Progenitor cell of endocrine pancreas (in vitro differentiated cells): ENCODE measurements at places on chromosomes 2 and 18. TPM values are rescaled to one million over a fixed set of nuclear protein-coding genes. Genes with fewer than 3 reads are reported as not detected.

- DNase-seq = no peak
- H3K27ac ChIP-seq = no peak overlapping the region
- H3K36me3 ChIP-seq = no peaks in the 10 kb centered on the region
- no peaks in the 10 kb centered on the region for H3K4me1 ChIP-seq
- H3K27me3 ChIP-seq = no peaks in the 10 kb centered on the region
These were observed 39.5 kb downstream of the MAIP1 start for GRCh38 chr2:199994896-199995295.

Gene YES1
- 55.5 and 58.8 TPM in 2 replicates for total RNA-seq

GRCh38 chr2:220221992-220222391 is 594.6 kb downstream of the SLC4A3 start:
- no peaks in the 10 kb centered on the region for H3K36me3 ChIP-seq
- H3K27me3 ChIP-seq = peaks cover 34% of the 10 kb centered on the region
- no peak for DNase-seq
- peaks cover 26% of the 10 kb centered on the region for H3K4me1 ChIP-seq

DNA sequence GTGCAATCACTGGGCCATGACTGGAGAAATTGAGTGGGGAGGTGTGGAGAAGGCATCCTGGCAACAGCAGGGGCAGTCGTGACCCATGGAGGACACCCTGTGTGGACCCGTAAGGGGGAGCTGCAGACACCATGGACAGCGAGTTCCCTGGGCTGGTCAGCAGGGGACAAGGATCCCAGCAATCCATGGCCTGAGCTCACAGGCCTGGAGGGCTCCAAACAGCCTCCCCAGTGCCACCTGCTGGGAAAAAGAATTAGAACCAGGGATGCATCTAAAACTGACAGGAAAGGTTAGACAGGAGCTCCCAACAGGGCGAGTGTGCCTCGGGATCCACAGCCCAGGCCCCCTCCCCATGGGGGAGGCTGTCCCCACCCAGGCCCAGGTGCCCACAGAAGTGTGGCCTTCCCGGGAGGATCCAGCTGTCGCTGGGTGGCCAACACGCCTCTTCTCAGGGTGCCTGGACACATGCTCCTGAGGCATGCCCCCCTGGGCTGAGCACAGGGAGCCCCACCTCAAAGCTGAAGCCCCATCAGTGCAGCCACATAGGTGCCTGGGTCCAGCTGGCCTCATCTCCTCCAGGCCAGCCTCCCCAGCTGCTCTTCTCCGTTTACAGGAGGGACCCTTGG is 20.5 kb upstream of the KIF1A start:
- DNase-seq = peak; percentile 78
- no peak overlapping the region for H3K27ac ChIP-seq
- no peak overlapping the region for H3K4me3 ChIP-seq
- peaks cover 1% of the 10 kb centered on the region for H3K4me1 ChIP-seq

GRCh38 chr2:207952564-207953345 is 72.6 kb downstream of the PLEKHM3 start:
- no peaks in the 10 kb centered on the region for H3K36me3 ChIP-seq
- no peak for DNase-seq
- peaks cover 55% of the 10 kb centered on the region for H3K4me1 ChIP-seq
- H3K27ac ChIP-seq = peak overlapping the region; percentile 86

DNA sequence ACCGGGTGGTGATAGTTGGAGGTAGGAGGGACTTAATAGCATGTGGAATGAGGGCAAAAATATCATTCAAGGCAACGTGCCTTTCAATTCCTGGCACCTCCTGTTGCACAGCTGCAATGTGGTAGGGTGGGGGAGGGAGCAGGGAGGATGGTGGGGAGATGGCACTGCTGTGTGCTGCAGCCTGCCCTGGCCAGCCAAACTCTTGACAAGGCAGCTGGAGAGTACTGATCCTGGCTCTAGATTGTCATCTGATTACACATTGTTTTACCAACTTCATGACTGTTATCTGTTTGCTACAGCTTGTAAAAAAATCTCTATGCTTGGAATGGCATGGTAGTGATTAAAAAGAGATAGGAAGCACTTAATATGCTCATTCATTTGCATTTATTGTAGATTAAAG is 47.7 kb downstream of the PLCL1 start:
- peaks cover 1% of the 10 kb centered on the region for H3K36me3 ChIP-seq
- H3K4me3 ChIP-seq = no peak overlapping the region
- peak overlapping the region; percentile 53 for H3K27ac ChIP-seq

DNA sequence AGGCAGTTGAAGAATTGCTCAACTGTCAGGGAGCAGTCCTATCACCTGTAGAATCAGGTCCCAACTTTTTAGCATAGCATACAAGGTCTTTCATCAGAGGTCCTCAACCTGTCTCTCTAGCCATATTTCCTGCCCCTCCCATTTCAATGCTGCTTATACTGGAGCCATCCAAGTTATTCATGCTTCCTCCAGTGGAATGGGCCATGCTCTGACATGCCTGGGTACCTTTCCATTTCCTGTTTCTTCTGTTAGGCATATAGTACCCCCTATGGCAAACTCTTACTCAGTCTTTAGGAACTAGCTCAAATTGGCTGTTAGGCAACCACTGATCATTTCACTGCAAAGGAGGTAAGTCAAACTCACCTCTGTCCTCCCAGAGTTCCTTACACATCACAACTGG is 51.0 kb upstream of the ABCA12 start:
- H3K4me1 ChIP-seq = no peaks in the 10 kb centered on the region
- no peaks in the 10 kb centered on the region for H3K36me3 ChIP-seq
- no peak overlapping the region for H3K4me3 ChIP-seq
- H3K27ac ChIP-seq = no peak overlapping the region
- no peaks in the 10 kb centered on the region for H3K27me3 ChIP-seq
